ENCODE measurements at places on chromosomes 4 and X.

DNA sequence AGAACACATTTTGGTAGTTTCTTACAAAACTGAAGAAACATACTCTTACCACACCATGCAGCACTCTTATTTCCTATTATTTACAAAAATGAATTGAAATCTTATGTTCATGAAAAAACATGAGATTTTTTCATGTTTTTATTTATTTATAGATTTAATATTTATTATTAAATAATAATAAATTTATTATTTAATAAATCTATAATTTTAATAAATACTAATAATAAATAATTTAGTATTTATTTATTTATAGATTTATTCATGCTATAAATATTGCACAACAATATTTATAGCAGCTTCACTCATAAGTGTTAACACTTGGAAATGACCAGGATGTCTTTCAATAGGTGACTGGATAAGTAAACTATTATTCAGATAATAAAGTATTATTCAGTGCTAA is 91.6 kb upstream of the CPXCR1 start:
- no peak for DNase-seq

DNA sequence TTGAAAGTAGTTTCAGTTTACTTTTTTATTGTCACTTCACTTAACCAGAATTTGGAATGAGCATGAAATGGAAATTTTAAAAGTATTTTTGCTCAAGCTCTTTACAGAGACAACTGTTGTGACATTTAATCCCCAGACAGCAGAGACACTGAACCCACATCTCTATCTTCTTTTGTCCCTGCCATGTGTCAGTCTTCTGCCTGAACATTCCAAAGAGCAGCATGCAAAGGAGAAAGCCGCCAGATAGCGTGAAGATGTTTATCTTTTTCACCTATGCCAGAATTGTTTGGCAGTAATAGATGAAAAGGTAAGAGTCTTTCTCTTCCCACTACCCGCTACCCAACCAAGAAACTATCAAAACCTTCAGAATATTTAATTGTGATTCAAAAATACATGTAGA is 46.8 kb downstream of the NDNF start:
- DNase-seq: no peak

DNA sequence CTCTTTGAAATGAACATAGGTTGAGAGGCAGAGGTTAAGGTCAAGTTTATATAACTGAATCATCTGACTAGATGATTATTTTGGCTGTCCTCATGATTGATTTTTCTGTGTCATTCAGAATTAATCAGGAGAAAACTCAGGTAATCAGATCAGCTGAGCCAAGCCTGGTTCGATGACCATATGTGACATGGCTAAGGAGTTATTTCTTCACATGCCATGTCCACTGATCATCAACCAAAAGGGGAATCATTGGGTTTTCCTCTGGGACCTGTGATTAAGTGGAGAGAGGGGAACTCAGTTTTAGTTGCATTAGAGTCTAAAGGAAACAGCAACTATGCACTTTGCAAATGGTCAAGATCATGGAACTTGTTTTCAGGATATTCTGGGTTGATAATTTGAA is 20.3 kb upstream of the PACRGL start:
- no peak for DNase-seq

- DNase-seq: no peak
Measured at GRCh38 chr4:7661846-7662506, 227.2 kb upstream of the PSAPL1 start.

GRCh38 chr4:155724731-155725130 is 34.1 kb upstream of the GUCY1B1 start:
- no peak for DNase-seq

DNA sequence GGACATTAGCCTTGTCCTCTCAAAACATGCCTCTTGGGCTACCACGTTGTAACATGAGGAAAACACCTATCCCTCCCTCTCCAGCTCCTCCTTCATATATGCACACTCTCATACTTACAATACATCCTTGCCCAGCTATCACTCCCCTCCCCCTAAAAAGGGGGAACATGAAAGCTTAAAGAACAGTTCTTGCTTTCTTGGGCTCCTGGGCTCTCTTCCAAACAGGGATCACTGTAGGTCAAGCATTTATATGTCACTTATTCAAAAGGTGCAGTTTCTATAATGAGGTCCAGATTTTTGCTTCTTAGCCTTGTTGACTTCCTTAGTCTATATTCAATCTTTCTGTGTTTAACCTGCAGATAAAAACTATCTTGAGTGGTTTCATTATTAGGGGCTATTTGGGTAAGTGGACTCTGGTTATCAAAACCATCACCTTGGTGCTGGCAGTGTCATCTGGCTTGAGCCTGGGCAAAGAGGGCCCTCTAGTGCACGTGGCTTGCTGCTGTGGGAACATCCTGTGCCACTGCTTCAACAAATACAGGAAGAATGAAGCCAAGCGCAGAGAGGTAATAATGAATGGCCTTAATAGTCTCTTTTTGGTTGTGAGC is 119.4 kb downstream of the AKAP4 start:
- no peak for DNase-seq

All from stimulated activated CD4-positive, alpha-beta T cell treated with anti-CD3 and anti-CD28 coated beads, TNF-alpha, amount 100 ng/mL, for 24 hours (primary cell).